ENCODE measurements at places on chromosomes 12 and 14. TPM values are rescaled to one million over a fixed set of nuclear protein-coding genes. Genes with fewer than 3 reads are reported as not detected.

SLC7A7 gene
- 34.4 TPM for total RNA-seq

GRCh38 chr14:71403656-71404055, 496.4 kb downstream of the PCNX1 start:
- no peak for DNase-seq

MIPOL1 gene
- total RNA-seq: 16.8 TPM

DNA sequence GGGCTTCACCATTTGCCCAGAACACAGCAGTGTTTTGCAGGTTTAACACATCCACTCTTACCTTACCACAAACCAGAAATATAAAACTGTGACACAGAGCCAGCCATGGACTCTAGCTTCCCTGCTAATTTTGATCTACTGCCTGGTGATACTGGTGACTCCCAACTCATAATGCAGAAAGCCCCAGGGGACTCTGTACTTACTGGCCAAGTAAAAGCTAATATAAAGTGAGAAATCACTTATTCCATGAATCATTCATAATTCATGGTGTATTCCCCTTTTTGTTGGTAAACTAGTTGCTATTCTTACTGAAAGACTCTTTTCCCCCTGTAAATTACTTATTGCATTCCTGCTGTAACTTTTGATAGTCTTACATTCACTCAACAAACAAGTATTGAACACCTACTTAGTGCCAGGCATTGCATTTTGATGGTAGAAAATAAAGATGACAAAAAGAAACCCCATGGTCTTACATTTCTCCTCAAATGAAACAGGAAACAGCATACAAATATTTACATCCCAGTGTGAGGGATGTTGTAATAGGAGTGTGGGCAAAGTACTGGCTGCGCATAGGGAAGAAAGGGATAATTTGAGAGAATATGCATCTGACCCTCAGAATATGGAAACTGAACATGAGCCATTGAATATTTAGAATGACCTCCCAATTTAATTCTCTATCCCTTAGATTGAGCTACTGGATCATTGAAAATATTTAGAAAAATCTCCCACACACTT, 279.6 kb downstream of the PDZRN4 start:
- no peak for DNase-seq

DNA sequence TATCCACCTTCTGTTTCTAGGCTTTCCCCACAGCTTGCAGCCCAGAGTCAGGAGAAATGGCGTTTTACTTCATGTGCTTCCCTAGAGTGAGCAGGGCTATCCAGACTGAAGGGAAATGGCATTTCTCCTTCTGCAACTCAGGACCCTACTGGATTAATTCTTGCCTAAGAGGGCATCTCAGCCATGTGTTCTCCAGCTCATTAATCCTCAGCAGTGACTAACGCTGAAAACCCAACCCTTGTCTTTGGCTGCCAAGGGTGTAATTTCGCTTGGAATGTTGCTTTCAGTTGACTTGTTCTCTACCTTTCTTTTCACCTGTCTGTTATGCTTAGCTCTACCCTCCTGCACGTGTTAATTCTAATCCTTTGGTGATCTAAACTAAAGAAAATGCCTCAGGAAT, 21.0 kb upstream of the EMP1 start:
- no peak for DNase-seq

- DNase-seq: no peak
Observed at GRCh38 chr14:37623426-37623951, 28.1 kb downstream of the TTC6 start.

CELA1 gene
- total RNA-seq: not detected

GRCh38 chr14:55127460-55127951, 1.5 kb upstream of the LGALS3 start:
- no peak for DNase-seq

DNA sequence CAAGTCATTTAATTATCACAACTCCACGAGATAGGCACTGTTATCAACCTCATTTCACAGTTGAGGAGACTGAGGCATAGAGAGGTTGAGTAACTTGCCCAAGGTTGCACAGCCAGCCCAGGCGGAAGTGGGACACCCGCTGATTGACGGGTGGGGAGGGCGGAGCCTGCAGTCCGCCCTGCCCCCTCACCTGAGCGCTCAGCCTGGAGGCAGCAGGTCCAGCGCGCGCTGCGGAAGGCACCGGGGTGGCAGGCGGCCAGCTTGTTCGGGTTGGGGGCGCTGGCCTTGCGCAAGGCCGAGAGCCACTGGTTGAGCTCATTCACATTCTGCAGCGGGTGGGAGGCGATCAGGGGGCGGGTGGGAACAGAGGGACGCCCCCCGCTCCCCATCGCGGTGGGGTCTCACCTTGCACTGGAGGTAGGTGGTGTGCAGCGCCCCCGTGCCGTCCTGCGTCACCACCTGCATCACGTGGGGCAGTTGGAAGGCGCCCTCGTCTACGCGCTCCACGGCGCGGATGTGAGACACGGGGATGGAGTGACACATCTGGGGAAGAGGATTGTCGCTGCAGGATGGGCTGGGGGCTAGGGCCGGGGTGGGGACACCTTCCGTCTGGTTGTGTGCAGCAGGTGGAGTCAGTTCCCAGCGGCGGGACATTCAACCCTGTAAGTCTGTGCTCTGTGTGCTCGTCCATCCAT, 31.7 kb downstream of the RASAL1 start:
- DNase-seq: no peak

Measured in thoracic aorta (tissue), 2 donors.